Activated effector memory CD4-positive, alpha-beta T cell treated with anti-CD3 and anti-CD28 coated beads, Interleukin-2, amount 50 U/mL, for 16 hours (primary cell): ENCODE measurements at places on chromosomes 1 and 21.

DNA sequence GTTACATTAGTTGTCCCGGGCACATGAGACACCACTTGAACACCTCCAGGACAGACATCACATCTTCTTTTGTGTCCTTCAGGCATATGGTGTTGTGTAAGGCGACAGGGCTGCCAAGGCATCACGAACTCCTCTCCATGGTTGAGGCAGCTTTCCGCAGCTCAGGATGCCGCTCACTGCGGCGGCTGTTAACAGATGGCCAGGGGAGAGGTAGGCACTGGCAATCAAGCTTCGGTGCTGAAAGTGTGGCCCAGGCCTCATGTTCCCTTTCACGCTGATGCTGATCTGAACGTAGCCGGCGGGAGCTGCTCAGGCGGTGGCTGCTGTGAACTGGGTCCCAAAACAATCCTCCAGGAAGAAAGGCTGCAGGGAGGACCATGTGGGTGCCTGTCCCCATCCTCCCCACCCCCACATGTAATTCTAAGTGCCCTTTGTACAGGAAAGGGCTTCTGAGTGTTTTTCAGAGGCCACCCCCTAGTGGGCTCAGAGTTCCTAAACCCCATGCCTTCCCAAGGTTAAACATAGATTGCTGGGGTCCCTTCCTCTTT is 287.1 kb upstream of the AJAP1 start:
- DNase-seq = no peak

GRCh38 chr21:37342046-37342632 is 24.4 kb upstream of the DYRK1A start:
- no peak for DNase-seq

DNA sequence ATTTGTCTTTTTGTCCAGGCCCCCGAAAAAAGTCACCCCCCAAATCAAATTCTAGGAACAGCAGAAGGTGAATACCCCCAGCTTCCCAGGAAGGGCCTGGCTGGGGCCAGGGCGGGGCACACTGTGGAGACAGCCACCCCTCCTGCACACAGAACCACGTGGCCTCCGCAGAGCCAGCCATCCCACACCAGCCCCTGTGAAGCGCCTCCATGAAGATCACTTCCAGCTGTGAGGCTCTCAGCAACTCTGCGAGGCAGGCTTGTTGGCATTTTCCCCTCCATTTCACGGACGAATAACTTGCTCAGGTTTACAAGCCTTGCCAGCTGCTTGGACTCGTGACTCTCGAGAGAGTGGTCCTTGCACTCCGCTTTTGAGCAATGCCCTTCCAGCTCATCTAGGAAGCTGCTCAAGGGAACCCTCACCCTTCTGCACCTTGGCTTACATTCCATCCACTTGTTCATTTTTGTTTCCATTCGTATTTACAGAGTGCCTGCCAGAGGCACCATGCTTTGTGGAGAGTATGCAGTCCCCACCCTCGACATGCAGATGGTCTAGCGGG is 48.2 kb downstream of the SYT6 start:
- no peak for DNase-seq

- DNase-seq = no peak
Observed at GRCh38 chr1:200625381-200625824, 4.9 kb upstream of the KIF14 start.

DNA sequence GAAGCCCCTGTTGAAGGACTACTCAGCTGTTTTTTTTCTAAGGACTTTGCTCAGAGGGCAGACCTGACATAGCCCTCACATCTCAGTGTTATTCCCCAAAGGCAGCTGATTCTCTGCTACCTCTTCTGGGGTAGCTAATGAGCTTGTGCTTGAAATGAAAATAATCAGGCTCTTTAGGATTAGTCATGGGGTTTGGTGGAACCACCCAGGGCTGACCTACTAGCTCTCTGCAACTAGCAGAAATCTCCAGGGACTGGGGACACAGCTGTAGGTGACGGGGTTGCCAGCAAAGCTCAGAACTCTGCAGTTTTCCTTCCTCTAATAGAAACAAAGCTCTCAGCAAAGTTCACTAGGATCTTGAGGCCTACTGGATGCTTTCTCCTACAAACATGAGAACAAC is 106.4 kb upstream of the BCL9 start:
- DNase-seq = no peak

- no peak for DNase-seq
Observed at GRCh38 chr1:28965271-28965870, 51.0 kb downstream of the EPB41 start.

DNA sequence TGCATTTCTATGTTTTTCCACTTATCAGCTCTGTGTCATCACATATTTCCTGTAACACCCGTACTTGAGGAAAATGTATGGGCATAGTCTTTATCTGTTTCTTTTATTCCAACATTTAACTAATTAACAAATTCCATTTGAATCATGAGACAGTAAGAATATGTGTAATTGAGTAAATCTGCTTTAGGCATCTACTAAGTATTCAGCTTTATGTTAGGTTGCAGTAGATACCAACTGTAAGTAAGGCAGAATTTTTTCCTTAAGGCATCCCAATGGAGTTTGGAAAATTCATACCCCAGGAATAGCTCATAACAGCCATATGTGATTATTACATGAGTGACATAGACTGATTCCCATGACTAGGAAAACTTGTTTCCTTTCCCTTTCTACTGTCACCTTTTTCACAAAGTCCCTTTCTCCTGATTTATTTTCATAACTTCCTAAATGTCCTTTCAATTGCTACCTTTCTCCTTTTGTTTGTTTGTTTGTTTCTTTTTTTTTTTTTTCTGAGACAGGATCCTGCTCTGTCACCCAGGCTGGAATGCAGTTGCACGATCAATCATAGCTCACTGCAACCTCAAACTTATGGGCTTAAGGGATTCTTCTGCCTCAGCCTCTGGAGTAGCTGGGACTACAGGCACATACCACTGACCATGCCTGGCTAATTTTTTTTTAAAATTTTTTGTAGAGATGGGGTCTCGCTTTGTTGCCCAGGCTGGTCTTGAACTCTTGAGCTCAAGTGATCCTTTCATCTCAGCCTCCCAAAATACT is 59.8 kb upstream of the CACYBP start:
- DNase-seq = no peak

- DNase-seq = no peak
Observed at GRCh38 chr1:182713492-182713891, 29.1 kb upstream of the RGS8 start.

GRCh38 chr1:213131851-213132655 is 81.0 kb downstream of the RPS6KC1 start:
- DNase-seq = no peak

GRCh38 chr1:151504759-151505158 is 6.4 kb upstream of the CGN start:
- no peak for DNase-seq

- DNase-seq = no peak
Observed at GRCh38 chr1:35442734-35443133, 114.5 kb downstream of the KIAA0319L start.

DNA sequence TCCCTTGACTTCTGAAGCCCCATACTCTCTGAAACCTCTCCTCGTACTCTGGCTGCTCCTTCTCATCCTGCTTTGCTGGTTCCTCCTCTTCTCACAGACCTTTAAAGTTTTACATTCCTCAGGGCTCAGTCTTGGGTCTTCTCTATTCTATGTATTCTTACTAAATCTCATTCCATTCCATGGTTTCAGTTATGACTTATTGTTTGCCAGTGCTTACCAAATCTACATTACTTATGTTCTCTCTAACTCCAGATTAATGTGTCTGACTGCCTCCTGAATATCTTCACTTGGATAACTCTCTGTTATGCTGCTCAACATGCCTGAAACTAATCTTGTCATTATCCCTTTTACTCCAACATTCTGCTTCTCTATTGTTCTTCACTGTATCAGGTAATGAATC is 5.4 kb upstream of the SLC35D1 start:
- no peak for DNase-seq

DNA sequence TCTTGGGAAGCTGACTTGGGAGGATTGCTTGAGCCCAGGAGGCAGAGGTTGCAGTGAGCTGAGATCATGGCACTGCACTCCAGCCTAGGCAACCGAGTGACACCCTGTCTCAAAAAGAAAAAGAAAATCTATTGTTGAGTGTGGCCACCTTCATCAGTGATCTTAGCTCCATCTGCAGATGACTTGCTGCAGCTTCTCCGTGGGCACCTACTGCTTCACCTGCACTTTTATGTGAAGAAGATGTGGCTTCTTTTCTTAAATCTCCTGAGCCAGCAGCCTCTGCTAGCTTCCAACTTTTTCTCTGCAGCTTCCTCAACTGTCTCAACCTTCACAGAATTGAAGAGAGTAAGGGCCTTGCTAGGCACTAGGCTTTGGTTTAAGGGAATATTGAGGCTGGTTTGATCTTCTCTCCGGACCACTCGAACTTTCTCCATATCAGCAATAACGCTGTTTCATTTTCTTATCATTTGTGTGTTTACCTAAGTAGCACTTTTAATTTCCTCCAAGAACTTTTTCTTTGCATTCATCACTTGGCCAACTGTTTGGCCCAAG is 28.0 kb downstream of the AGPAT3 start:
- no peak for DNase-seq

- DNase-seq = no peak
Observed at GRCh38 chr1:224506141-224506814, 71.7 kb upstream of the WDR26 start.

DNA sequence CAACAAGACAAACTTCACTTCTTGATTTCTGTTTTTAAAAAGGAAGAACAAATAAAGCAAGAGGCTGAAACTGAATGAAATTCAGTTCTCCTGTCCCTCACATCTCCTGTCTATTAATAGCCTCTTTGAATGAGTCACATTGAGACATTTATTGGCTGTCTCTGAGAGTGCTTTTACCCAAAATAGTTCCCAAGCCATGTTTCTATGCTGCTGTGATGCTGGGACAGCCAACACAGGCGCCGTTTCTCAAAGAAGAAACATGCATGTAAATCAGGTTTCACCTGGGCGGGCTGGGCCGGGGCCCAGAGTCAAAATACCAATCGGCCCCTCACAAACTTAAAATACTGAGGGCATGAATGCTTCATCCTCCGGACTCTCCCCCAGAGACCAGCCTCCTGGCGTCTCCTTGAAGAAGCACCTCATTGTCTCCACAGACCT is 105.2 kb downstream of the EDEM3 start:
- no peak for DNase-seq

DNA sequence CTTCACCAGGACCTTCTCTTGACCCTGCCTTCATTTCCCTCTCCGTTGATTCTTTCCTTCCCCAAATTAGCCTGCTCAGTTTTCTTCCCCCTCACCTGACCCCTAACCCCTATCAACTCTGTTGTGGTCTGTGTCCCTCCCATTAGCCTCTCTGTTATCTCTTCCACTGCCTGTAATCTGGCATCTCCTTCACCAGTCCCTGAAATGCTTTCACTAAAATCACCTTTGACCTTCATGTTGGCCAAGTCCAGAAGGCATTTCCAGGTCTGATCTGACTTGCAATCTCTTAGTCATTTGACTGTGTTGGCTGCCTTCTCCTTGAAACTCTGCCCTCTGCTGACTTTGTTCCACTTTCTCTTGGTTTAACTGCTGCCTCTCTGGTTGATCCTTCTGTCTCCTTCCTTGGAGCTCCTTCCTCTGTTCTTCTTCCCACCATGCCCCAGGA is 28.2 kb downstream of the ATP8B2 start:
- DNase-seq = no peak

DNA sequence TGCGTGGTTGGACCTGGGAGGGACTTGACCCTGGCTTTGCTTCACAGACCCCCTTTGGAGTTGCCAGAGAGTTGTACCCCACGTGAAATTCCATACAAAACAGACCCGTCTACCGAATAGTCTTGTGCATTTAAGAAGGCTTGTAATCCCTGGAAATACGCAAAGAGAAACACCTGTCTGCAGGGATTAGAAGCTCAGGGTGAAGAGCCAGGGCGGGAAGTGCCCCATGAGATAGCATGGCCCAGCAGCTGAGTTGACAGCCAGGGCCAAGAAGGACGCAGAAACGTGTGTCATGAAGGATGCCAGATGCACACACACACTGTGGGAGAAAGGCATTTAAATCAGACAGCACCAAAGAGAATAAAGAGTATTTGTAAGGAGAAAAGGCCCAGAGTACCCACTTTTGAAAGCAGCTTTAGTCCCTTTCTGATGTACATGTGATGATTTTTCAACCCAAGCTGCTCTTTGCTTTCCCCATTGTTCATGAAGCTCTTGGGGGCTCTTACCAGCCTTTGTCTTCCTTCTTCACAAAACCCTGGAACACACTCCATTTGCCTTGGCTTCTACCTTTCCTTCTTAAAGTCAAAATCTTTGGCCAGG is 46.6 kb downstream of the PCP4 start:
- no peak for DNase-seq

DNA sequence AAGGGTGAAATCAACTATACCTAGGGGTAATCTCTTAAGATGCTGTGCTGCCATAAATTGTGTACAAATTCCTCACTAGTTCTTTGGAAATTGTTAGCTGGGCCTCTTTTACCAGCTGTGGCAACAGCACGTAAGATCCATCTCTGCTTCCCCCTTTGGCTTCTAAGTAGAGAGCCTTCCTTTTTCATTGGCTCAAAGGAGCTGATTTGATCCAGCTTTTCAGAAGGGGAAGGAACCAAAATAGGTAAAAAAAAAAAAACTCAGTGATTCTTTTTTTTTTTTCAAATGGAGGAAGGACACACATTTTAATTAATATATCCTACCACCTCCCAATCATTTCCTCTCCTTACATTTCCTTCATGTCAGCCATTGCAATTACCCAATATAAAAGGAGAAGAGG is 4.0 kb upstream of the RCAN1 start:
- DNase-seq = no peak

GRCh38 chr1:11628767-11629166 is 25.5 kb downstream of the FBXO2 start:
- DNase-seq = no peak

GRCh38 chr1:93437976-93438605 is 9.8 kb upstream of the FNBP1L start:
- DNase-seq = no peak

DNA sequence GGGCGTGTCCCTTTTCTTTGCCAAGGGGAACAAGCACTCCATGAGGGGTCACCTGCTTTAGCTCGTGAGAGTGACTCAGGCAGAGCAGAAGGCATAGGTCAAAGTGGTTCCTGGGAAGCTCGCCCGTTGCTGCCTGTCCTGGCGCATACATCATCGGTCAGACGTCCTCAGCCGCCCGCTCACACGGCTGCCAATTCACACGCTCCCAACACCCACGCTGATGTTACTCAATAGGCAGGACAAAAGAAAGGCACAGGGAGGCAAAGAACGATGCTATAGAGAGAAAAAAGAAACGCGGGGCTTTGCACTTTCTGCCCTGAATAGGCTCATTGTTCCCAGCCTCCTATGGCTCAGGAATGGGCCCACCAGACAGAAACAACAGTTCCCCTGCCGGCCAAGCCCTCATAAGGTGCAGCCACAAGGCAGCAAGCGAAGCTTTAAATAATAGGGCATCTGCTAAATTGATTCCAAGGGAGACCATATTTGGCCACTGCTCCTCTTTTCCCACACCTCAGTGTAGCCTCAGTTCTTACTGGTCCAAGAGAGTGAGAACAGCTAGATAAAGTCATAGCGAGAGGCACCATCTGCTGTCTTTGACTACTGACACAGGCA is 38.7 kb downstream of the VTCN1 start:
- no peak for DNase-seq

GRCh38 chr21:16742131-16742641 is 770.7 kb upstream of the CXADR start:
- DNase-seq = no peak
